Stimulated activated CD4-positive, alpha-beta T cell treated with anti-CD3 and anti-CD28 coated beads, Interleukin-2, amount 100 ng/mL, for 48 hours (primary cell): ENCODE measurements at places on chromosomes 16 and 17.

DNA sequence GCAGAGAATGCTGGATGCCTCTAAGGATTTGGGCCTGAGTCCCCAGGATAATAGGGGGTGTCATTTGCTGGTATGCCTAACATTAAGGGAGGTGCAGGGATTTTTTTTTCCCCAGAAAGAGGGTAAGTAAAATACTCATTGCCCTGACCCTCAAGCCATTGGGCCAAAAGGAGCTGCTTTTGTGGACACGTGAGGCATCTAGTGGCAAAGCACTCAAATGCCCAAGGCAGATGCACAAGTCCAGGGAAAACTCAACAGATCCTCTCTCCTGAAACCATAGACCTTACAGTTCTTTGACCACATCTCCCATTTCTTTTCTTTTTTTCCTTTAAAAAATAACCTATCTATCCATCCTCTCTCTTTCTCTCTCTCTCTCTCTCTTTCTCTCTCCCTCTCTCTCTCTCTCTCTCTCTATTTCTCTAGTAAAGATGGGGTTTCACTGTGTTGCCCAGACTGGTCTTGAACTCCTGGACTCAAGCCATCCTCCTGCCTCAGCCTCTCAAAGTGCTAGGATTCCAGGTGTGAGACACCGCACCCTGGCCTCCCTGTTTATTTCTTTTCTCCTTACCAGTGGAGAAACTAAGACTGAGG lies 11.8 kb downstream of the IRX5 start:
- no peak for DNase-seq

DNA sequence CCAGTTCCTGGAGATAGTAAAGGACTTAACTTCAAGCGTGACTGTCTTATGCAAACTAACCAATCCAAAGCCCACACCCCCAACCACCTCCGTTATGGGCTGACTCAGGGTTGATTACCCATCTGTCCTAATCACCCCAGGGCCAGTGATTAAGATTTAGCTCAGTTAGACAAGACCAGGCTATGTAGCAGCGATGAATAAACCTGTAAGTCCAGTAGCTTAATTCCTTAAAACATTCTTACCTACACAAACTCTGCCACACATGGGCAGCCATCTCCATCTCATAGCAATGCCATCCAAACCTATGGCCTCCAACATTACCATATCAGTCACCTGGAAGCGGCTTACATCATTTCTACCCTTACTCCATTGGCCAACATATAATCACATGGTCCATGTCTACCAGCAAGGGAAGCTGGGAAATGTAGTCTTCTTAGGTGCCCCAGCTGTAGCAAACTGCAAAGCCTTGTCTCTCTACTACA lies 266.7 kb downstream of the SHISA9 start:
- DNase-seq: no peak

GRCh38 chr16:65781363-65781762 lies 585.1 kb upstream of the CDH5 start:
- DNase-seq: no peak

GRCh38 chr17:80021600-80021999 lies 14.1 kb downstream of the TBC1D16 start:
- no peak for DNase-seq

DNA sequence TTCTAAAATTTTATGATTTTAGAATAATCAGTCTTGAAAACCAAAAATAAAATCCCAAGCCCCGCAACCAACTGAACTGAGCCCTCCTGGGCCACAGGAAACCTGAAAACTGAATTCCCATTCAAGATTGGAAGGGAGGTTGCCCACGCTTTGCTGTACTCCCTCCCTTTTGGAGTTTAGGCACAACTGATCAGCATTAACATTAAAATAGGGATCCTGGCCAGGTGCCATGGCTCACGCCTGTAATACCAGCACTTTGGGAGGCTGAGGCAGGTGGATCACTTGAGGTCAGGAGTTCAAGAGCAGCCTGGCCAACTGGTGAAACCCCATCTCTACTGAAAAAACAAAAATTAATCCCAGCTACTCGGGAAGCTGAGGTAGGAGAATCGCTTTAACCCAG lies 52.7 kb upstream of the NETO2 start:
- DNase-seq: no peak

- no peak for DNase-seq
Observed at GRCh38 chr17:76458580-76459490, 5.9 kb upstream of the UBE2O start.

DNA sequence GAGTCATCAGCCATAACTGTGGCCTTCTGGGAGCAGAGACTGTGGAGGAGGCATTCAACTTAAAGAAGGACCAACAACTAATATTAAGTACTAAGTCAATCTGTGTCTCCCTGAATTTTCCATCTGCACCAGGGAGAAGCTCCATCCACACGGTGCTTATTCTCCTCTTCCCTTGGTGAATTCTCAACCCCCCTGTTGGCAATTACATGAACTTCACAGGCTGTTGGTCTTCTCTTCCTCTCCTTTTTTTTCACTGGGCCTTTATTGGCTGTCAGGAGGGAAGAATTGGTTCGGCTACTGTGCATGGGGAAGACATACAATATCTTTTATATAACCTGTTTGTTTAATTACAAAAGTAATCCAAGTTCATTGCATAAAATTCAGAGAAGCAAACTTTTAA lies 152.8 kb upstream of the IRX6 start:
- DNase-seq: no peak

- no peak for DNase-seq
Observed at GRCh38 chr17:42132941-42133340, 10.3 kb downstream of the HSPB9 start.

- DNase-seq: no peak
Observed at GRCh38 chr17:19935169-19935568, 42.5 kb downstream of the AKAP10 start.

DNA sequence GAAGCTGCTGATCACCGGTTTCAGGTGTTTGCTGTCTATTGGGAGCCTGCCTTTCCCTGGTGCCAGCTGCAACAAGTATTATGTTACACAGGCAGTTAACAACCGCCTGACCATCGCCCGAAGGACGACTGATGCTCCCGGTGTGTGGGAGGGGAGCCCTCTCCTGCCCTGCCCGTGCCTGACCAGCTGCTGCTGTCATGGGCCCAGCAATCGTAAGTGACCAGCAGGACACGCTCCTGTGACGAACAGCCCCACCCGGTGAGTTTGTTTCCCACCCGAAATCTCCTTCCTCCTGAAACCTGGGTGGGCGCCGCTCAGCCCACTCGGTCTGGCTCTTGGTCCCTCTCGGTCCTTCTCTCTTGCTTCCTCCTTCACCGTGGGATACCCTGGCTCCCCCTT lies 17.9 kb upstream of the UBE2I start:
- DNase-seq: no peak

- DNase-seq: no peak
Observed at GRCh38 chr16:29961127-29961478, 776 bp upstream of the TMEM219 start.

GRCh38 chr17:39926135-39926587 lies 1.2 kb downstream of the ORMDL3 start:
- DNase-seq: no peak

DNA sequence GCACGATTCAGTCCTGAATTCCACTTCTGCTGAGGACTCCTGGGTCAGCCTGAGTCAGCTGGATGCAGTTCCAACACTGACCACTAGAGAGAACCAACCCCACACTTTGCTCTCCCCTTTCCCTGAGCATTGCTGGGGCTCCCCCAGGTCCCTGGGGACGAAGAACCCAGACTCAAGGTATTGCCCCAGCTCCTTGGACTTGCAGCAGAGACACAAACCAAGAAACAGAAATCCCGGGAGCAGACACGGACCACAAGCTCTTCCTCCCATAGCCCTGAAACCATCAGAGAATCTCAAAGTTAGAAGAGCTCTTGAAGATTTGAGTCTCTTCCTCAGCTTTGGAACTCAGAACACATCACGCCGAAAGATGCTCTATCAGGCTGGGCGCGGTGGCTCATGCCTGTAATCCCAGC lies 678 bp upstream of the GH1 start:
- peak; percentile 68 for DNase-seq

- no peak for DNase-seq
Observed at GRCh38 chr17:38981636-38982035, 14.4 kb upstream of the FBXO47 start.

GRCh38 chr16:10655415-10655977 lies 39.2 kb downstream of the TEKT5 start:
- no peak for DNase-seq

DNA sequence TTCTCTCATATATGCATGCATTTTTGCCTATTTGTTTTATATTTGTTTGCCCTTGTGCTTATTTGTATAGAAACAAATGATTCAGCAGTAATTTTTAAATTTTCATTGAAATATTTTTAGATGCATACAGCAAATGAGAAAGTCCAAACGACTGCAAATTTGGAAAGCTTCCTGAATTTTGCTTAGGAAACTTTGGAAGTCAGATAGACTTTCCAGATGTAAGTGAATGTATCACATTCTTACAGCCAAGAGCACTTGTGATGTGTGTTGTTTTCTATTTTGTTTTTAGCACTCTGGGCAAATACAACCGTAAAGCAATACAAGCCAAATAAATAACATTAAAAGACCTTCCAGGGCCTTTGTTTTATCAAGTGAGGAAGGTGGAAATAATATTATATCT lies 680.8 kb upstream of the CDH8 start:
- DNase-seq: no peak

DNA sequence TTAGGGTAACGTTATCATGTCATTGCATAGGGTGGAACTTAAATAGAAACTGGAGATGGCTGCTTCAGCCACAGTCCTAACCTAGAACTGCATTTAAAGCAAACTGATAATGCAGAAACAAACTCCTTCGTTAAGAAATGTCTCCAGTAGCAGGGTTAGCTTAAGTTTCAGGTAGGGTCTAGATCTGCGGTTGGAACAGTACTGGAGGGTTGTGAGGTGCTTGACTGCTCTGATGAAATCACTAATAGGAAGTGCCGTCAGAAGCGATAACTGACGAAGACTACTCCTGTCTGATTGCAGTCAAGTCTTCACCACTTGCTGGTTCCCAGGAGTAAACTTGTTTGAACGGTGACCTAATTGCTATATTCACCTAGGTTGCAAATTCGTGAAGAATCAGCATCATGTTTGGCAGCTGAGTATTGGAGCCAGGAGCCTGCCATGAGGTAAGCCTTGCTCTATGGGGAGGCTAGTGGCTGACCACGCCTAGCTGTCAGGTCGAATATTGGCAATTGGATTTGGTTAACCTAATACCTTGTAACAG lies 24.5 kb downstream of the TRPV2 start:
- no peak for DNase-seq

DNA sequence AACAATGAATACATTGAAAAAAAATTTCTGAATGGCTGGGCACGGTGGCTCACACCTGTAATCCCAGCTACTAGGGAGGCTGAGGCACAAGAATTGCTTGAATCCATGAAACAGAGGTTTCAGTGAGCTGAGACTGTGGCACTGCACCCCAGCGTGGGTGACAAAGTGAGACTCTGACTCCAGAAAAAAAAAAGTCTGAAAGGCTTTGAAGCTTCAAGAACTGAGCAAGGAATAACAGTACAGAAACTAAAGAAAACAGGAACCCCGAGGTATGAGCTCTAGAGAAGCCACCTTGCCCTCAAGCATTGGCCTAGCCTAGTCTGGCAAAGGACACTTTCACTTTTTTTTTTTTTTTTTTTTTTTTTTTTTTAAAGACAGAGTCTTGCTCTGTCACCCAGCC lies 45.0 kb downstream of the TEX2 start:
- peak; percentile 16 for DNase-seq

- DNase-seq: no peak
Observed at GRCh38 chr17:55200904-55201303, 63.9 kb upstream of the HLF start.

GRCh38 chr16:47017636-47018035 lies 44.2 kb upstream of the DNAJA2 start:
- no peak for DNase-seq
